Activated T-cell treated with anti-CD3 and anti-CD28 coated beads, Interleukin-2, amount 50 U/mL, for 72 hours (primary cell): ENCODE measurements at places on chromosomes 16 and 17.

- peaks cover 2% of the 10 kb centered on the region for H3K36me3 ChIP-seq
- H3K27me3 ChIP-seq, result no peaks in the 10 kb centered on the region
- no peak overlapping the region for H3K27ac ChIP-seq
- no peaks in the 10 kb centered on the region for H3K4me1 ChIP-seq
- DNase-seq, result no peak
These were observed 426.3 kb downstream of the SLC39A11 start for GRCh38 chr17:72665852-72666851.

DNA sequence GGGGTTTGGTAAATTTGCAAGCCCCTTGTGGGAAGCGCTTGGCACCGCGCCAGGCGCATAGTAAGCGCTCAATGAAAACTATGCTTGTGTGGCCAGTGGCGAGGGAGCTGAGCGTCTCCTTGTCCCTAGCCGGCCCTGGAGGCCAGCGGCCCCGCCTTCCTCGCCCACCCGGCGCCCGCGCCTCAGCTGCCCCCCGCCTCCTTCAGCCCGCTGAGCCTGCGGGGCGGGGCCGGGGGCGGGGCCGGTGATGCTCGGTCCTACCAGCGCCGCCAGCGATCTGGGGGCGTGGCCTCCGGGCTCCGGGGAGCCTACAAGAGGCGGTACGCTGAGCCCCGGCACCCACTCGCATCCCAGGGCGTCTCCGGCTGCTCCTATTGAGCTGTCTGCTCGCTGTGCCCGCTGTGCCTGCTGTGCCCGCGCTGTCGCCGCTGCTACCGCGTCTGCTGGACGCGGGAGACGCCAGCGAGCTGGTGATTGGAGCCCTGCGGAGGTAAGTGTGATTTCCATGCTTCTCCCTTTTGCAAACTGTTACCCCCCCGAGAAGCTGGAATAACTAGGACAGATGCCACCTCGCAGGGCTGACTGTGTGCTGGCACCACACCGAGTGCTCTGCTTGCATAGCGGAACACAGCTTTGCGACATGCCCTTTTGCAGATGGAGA, at the start of gene CRISPLD2:
Gene CRISPLD2, plus strand, starts transcription at position 342 of the 661 bp plus-strand sequence. CDS start 18,511 bp downstream, outside the sequence.
- H3K36me3 ChIP-seq, result no peaks in the 10 kb centered on the region
- H3K27me3 ChIP-seq, result peaks cover 35% of the 10 kb centered on the region
- H3K4me1 ChIP-seq, result peaks cover 10% of the 10 kb centered on the region
- peak within 1 kb of the TSS; percentile 85 for H3K4me3 ChIP-seq
- no peak within 1 kb of the TSS for H3K27ac ChIP-seq

GRCh38 chr17:58082341-58082869, 814 bp upstream of the DYNLL2 start:
- no peak overlapping the region for H3K27ac ChIP-seq
- H3K27me3 ChIP-seq, result peaks cover 19% of the 10 kb centered on the region
- H3K36me3 ChIP-seq, result peaks cover 5% of the 10 kb centered on the region
- peaks cover 29% of the 10 kb centered on the region for H3K4me1 ChIP-seq

- no peak for DNase-seq
- no peak overlapping the region for H3K27ac ChIP-seq
- no peaks in the 10 kb centered on the region for H3K27me3 ChIP-seq
- no peaks in the 10 kb centered on the region for H3K4me1 ChIP-seq
- no peak overlapping the region for H3K4me3 ChIP-seq
- H3K36me3 ChIP-seq, result peaks cover 4% of the 10 kb centered on the region
These were observed 140.1 kb downstream of the CDH11 start for GRCh38 chr16:64981568-64982281.

DNA sequence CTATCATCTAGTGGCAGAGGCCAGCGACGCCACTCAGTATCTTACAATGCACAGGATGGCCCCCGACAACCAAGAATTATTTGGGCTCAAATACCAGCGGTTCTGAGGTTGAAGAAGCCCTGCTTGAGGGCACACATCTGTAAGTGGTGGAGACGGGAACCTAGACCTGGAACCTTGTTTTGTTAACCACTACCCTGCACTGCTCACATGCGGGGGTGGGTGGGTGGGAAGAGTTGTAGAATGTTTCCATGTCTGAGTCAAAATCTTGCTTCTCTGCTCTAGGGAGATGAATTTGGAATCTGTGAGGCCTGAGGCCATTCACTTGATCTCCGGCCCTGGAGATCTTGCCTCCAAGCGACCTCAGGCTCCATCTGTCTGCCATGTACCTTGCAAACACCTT, 44.1 kb downstream of the ABCC1 start:
- peaks cover 56% of the 10 kb centered on the region for H3K4me1 ChIP-seq
- no peak overlapping the region for H3K4me3 ChIP-seq
- peaks cover 4% of the 10 kb centered on the region for H3K36me3 ChIP-seq
- H3K27ac ChIP-seq, result peak overlapping the region; percentile 14
- H3K27me3 ChIP-seq, result no peaks in the 10 kb centered on the region
